ENCODE measurements at places on chromosomes 11 and 22. TPM values are rescaled to one million over a fixed set of nuclear protein-coding genes. Genes with fewer than 3 reads are reported as not detected.

Gene VSIG10L2
- total RNA-seq: not detected

Gene C11orf87
- not detected for total RNA-seq

Gene FAM83F
- 4.2 TPM for total RNA-seq

Gene OR51V1
- not detected for total RNA-seq

Gene SCT
- not detected for total RNA-seq

Gene KRTAP5-2
- not detected for total RNA-seq

Gene GAS2L1
- 65.5 TPM for total RNA-seq

Gene HSCB
- total RNA-seq: 15.9 TPM

Gene HBB
- 16.1 TPM for total RNA-seq

Gene SULT4A1
- total RNA-seq: not detected

Gene CEP164
- 22.3 TPM for total RNA-seq

Gene TRIM6
- total RNA-seq: 5.6 TPM

Gene ADM2
- total RNA-seq: not detected

Gene TMEM184B
- total RNA-seq: 56.5 TPM

Gene CNGA4
- not detected for total RNA-seq

Gene UCP3
- total RNA-seq: 0.64 TPM

Gene SCN4B
- total RNA-seq: 4.2 TPM

Gene IGLL1
- total RNA-seq: not detected

Gene CRACR2B
- total RNA-seq: 4.1 TPM

Gene PRR33
- total RNA-seq: not detected

All from gastroesophageal sphincter (tissue), 4 donors.